ENCODE measurements at places on chromosomes 13 and 19.

DNA sequence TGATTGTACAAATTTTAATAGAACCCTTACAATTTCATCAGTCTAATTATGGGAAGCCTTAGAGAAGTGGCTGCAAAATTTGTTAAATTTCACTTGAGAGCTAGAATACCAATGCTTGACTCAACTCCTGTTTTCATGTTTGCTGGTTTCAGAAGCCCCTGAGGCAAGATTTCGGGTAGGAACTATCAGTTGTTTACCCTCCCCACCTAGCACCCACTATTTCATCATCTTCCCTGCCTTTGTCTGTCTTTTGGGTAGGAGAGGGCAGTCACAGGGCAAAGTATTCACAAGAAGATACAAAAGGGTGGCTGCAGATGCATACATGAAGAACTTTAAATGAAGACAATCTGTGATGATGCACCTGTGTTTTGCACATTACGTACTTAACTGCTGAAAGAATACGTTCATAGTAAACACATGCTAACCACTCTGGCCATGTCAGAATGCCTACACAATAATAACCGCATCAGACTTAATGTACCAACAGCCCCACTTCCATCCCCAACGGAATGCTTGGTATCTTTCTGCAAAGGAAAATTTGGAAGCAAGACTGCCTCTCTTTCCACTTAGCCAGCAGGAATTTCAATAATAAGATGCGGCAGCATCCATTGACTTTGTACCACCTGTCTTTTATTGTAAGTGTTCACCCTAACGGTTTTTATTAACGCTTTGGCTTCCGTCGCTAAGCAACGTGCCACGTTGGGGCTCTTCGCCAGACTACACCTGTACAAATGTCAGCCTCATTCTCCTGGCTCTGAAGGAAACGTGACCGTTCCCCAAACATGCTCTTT, 30.4 kb downstream of the TPT1 start:
- no peak for DNase-seq

GRCh38 chr19:20662421-20663105, 1.2 kb upstream of the ZNF626 start:
- no peak for DNase-seq

DNA sequence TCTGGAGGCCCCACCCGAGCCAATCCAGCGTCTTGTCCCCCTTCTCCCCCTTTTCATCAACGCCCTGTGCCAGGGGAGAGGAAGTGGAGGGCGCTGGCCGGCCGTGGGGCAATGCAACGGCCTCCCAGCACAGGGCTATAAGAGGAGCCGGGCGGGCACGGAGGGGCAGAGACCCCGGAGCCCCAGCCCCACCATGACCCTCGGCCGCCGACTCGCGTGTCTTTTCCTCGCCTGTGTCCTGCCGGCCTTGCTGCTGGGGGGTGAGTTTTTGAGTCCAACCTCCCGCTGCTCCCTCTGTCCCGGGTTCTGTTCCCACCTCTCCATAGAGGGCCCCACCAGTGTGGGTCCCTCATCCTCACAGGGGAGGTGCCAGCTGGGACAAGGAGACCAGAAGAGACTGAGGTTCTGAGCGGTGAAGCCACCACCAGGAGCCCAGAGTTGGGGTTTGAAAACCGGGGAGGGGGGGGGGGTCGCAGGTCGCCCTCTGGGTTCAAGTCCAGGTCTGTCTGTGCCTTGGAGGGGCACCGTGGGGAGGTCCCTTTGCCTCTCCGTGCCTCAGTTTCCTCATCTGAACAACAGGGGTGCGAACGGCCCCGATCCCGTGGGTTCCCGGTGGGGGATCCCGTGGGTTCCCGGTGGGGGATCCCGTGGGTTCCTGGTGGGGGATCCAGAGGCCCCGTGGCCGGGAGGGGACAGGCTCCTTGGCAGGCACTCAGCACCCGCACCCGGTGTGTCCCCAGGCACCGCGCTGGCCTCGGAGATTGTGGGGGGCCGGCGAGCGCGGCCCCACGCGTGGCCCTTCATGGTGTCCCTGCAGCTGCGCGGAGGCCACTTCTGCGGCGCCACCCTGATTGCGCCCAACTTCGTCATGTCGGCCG, at the start of gene ELANE:
Gene ELANE (plus strand): TSS at position 168 of the 878 bp plus-strand sequence. CDS start 26 bp downstream, at position 194.
- DNase-seq, result no peak

- DNase-seq, result no peak
Observed at GRCh38 chr13:101289764-101290163, 126.5 kb downstream of the NALCN start.

- DNase-seq, result no peak
Observed at GRCh38 chr13:91721413-91721812, 323.0 kb downstream of the GPC5 start.

- no peak for DNase-seq
Observed at GRCh38 chr19:7408251-7408650, 59.5 kb downstream of the ARHGEF18 start.

DNA sequence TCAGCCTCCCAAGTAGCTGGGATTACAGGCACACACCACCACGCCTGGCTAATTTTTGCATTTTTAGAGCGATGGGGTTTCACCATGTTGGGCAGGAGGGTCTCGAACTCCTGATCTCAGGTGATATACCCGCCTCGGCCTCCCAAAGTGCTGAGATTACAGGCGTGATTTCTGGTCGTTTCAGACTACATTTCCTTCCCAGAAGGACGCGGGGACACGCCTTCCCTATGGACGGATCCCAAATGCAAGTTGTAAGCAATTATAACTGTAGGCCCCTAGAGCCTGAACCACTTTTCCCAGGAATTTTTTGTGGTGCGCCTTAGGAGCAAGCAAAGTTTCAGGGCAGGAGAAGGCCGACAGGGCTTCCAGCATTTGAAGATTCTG, 17.8 kb upstream of the ZNF331 start:
- no peak for DNase-seq

All from stimulated activated CD4-positive, alpha-beta T cell treated with anti-CD3 and anti-CD28 coated beads, Interleukin-4, amount 100 ng/mL, for 1 hour (primary cell).